Bronchial epithelial cell (primary cell): ENCODE measurements at places on chromosomes 4 and X. TPM values are rescaled to one million over a fixed set of nuclear protein-coding genes. Genes with fewer than 3 reads are reported as not detected.

HSFX2 gene
- total RNA-seq, result not detected in 2 replicates

AR gene
- total RNA-seq, result under 0.01 TPM in 2 replicates

DNA sequence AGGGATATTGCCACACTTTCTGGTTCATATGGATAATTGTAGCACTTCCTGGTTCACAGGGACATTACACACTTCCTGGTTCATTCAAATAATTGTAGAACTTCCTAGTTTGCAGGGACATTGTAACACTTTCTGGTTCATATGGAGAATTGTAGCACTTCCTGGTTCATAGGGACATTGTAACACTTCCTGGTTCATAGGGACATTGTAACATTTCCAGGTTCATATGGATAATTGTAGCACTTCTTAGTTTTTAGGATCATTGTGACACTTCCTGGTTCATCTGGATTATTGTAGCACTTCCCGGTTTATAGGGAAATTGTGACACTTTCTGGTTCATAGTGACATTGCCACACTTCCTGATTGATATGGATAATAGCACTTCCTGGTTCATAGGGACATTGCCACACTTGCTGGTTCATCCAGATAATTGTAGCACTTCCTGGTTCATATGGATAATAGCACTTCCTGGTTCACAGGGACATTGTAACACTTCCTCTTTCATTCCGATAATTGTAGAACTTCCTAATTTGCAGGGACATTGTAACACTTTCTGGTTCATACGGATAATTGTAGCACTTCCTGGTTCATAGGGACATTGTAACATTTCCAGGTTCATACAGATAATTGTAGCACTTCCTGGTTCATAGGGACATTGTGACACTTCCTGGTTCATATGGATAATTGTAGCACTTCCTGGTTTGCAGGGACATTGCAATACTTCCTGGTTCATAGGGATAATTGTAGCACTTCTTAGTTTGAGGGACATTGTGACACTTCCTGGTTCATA lies 59.2 kb upstream of the CD99 start:
- no peak for DNase-seq

- DNase-seq, result no peak
Measured at GRCh38 chr4:14066979-14067378, 439.5 kb upstream of the BOD1L1 start.

GRCh38 chr4:21973850-21974249 lies 25.3 kb upstream of the KCNIP4 start:
- no peak for DNase-seq

- DNase-seq, result peak; percentile 82
Measured at GRCh38 chr4:187010052-187010451, 286.4 kb upstream of the FAT1 start.
